Psoas muscle (tissue), 8 donors: ENCODE measurements at places on chromosomes 2 and 18.

DNA sequence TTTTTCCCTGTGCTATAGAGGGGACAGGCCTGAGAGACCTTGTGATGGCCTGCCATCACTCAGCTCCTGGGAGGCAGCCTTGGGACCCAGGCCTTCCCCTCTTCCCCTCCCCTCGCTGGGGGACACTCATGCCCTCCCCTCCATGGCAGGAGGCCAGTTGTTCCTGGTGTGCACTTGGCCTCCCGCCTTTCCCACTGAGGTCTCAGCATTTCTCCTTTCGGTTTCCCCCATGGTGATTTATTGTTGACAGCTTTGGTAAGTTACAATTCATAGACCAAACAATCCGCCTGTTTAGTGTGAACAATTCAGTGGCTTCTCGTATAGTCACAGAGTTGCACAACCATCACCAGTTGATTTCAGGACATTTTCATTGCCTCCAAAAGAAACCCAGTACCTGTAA is 10.2 kb upstream of the CNDP1 start:
- peak overlapping the region; percentile 70 for H3K27ac ChIP-seq
- H3K36me3 ChIP-seq, result peaks cover 27% of the 10 kb centered on the region
- H3K4me1 ChIP-seq, result peaks cover 10% of the 10 kb centered on the region
- H3K27me3 ChIP-seq, result no peaks in the 10 kb centered on the region
- H3K4me3 ChIP-seq, result no peak overlapping the region
- no peak for DNase-seq

GRCh38 chr2:129751409-129751808 is 228.1 kb upstream of the RAB6C start:
- H3K36me3 ChIP-seq, result no peaks in the 10 kb centered on the region
- H3K4me3 ChIP-seq, result no peak overlapping the region
- no peak for DNase-seq
- no peak overlapping the region for H3K27ac ChIP-seq
- no peaks in the 10 kb centered on the region for H3K27me3 ChIP-seq
- H3K4me1 ChIP-seq, result no peaks in the 10 kb centered on the region

GRCh38 chr18:56305583-56305982 is 332.8 kb downstream of the TXNL1 start:
- no peaks in the 10 kb centered on the region for H3K27me3 ChIP-seq
- no peak overlapping the region for H3K27ac ChIP-seq
- no peaks in the 10 kb centered on the region for H3K36me3 ChIP-seq
- no peak overlapping the region for H3K4me3 ChIP-seq

- no peaks in the 10 kb centered on the region for H3K36me3 ChIP-seq
- no peak overlapping the region for H3K4me3 ChIP-seq
- no peak for DNase-seq
- no peaks in the 10 kb centered on the region for H3K4me1 ChIP-seq
- no peaks in the 10 kb centered on the region for H3K27me3 ChIP-seq
Observed at GRCh38 chr2:201924453-201924852, 109.2 kb upstream of the FZD7 start.

- H3K36me3 ChIP-seq, result no peaks in the 10 kb centered on the region
- no peaks in the 10 kb centered on the region for H3K27me3 ChIP-seq
- no peaks in the 10 kb centered on the region for H3K4me1 ChIP-seq
- no peak for DNase-seq
Observed at GRCh38 chr18:69943021-69943420, 4.7 kb downstream of the CD226 start.

- H3K4me3 ChIP-seq, result peak overlapping the region; percentile 87
- H3K27ac ChIP-seq, result peak overlapping the region; percentile 94
- H3K36me3 ChIP-seq, result no peaks in the 10 kb centered on the region
- peaks cover 14% of the 10 kb centered on the region for H3K4me1 ChIP-seq
Observed at GRCh38 chr2:160494201-160494644, 616 bp upstream of the RBMS1 start.

GRCh38 chr2:157418239-157418641 is 25.6 kb downstream of the CYTIP start:
- H3K4me3 ChIP-seq, result no peak overlapping the region
- H3K36me3 ChIP-seq, result no peaks in the 10 kb centered on the region
- no peak for DNase-seq
- H3K4me1 ChIP-seq, result no peaks in the 10 kb centered on the region
- no peak overlapping the region for H3K27ac ChIP-seq

- no peaks in the 10 kb centered on the region for H3K27me3 ChIP-seq
- no peak for DNase-seq
- H3K27ac ChIP-seq, result no peak overlapping the region
- H3K36me3 ChIP-seq, result peaks cover 6% of the 10 kb centered on the region
Observed at GRCh38 chr2:45524016-45524415, 87.1 kb downstream of the SRBD1 start.
